Heart left ventricle (tissue), 16 donors: ENCODE measurements at places on chromosomes 5 and 9. TPM values are rescaled to one million over a fixed set of nuclear protein-coding genes. Genes with fewer than 3 reads are reported as not detected.

The MEIKIN gene
- not detected for total RNA-seq

The SLC46A2 gene
- not detected for total RNA-seq

The MYMK gene
- total RNA-seq, result not detected

The C5orf46 gene
- total RNA-seq, result 8.3 TPM

The PITX1 gene
- not detected for total RNA-seq

The MYORG gene
- total RNA-seq, result 3.5 TPM

The ANKRD18A gene
- 4.5 TPM for total RNA-seq

The ADCY2 gene
- total RNA-seq, result 0.96 TPM

The OBP2B gene
- total RNA-seq, result not detected

The TTC16 gene
- total RNA-seq, result 0.35 TPM

The SIT1 gene
- total RNA-seq, result 0.47 TPM

The KIF20A gene
- 0.21 TPM for total RNA-seq

The ADGRV1 gene
- total RNA-seq, result not detected

The SVEP1 gene
- total RNA-seq, result 4.7 TPM

The LRRC19 gene
- total RNA-seq, result not detected

The PCDHGC4 gene
- 1.7 TPM for total RNA-seq

The EIF4E1B gene
- not detected for total RNA-seq

The CYSRT1 gene
- 0.24 TPM for total RNA-seq

The TAL2 gene
- not detected for total RNA-seq

The ASTN2 gene
- total RNA-seq, result 3.0 TPM

The TRPM3 gene
- total RNA-seq, result 0.09 TPM

The FLT4 gene
- total RNA-seq, result 6.3 TPM

The ZNF608 gene
- 16.6 TPM for total RNA-seq

The SLC25A48 gene
- total RNA-seq, result 1.7 TPM

The IRX2 gene
- total RNA-seq, result 0.90 TPM

The XPA gene
- total RNA-seq, result 9.7 TPM

The CA9 gene
- 2.3 TPM for total RNA-seq

The FKTN gene
- total RNA-seq, result 12.5 TPM

The GRM6 gene
- not detected for total RNA-seq

The PRRX2 gene
- total RNA-seq, result 1.2 TPM

The ADRB2 gene
- total RNA-seq, result 4.7 TPM

The DMRTA1 gene
- 0.69 TPM for total RNA-seq
